ENCODE measurements at places on chromosomes 11 and 22.

DNA sequence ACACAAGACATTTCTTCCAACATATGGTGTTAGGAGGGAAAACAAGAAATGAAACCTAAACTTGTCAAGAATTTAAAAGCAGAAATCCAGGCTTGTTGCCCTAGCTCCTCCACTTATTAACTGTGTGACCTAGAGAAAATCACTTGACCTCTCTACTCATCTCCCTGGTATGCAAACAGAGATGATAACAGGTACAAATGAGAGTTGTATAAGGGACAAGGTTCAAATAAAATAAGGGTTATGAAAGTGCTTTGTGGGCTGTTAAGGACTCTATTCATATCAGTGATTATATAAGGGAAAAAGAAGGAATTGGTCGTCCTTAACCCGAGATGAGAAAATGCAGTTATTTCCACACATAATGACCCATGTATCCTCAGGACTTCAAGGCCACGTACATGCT, 372.7 kb upstream of the TENM4 start:
- DNase-seq = no peak

- DNase-seq = no peak
Measured at GRCh38 chr11:21470521-21470920, 722.4 kb upstream of the ANO5 start.

- no peak for DNase-seq
Measured at GRCh38 chr22:49525801-49526535, 301.7 kb downstream of the BRD1 start.

GRCh38 chr11:65488273-65489034, 10.4 kb upstream of the MALAT1 start:
- DNase-seq = peak; percentile 81

DNA sequence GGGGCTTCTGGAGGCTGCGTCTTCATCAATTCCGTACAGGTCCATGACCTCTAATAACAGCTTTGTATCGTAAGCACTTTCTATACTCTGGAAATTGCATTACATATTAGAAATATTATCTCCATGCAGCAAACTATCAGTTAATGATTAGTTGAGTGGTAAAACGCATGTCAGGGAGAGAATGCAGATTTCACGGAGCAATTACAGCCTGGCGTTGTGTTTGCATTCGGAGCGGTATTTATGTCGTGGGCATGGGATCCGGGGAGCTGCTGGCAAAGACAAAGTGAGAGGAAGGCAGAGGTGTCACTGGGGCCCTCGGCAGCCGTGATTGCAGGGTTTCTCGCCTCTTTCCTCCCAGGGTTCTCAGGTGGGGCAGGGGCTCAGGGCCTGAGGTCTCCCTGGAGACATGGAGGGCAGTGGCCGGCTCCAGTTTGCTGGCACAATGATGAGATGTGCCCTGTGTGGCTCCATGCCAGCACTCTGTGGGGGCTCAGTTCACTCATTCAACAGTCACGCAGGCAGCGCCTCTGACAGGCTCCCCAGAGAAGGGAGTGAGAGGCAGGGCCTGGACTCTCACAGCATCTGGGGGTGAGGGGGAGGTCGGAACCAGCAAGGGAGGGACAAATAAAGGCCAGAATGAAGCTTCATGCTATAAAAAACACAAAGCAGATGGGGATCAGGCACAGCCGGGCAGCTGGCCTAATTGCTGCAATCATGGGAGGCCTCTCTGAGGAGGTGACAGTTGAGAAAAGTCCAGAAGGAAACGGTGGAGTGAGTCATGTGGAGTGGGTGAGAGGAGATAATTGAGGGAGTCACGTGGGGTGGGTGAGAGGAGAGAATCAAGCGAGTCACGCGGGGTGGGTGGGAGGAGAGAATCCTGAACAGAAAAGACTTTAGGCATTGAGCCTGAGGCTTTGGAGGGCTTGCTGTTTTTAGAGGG, 1002.7 kb downstream of the BRD1 start:
- peak; percentile 13 for DNase-seq

GRCh38 chr22:41949297-41949965, 2.5 kb upstream of the CENPM start:
- no peak for DNase-seq

DNA sequence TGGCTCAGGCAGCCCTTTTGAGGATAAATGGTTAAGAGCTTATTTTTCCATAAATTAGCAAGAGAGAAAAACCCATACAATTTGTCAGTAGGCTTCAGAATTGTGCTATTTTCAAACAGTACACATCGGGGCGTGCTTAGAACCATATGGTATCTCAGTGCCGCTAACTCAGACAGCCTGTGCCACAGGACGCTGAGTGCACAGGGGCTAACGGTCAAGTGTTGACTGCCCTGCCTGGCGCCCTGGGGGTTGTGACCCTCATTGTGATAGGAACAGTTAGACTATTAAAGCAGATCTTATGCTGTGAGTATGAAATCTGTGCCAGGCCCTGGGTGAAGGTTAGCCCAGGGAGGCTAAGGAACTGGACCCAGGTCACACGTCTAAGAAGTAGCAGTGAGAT, 1519.7 kb downstream of the BRD1 start:
- DNase-seq = no peak

DNA sequence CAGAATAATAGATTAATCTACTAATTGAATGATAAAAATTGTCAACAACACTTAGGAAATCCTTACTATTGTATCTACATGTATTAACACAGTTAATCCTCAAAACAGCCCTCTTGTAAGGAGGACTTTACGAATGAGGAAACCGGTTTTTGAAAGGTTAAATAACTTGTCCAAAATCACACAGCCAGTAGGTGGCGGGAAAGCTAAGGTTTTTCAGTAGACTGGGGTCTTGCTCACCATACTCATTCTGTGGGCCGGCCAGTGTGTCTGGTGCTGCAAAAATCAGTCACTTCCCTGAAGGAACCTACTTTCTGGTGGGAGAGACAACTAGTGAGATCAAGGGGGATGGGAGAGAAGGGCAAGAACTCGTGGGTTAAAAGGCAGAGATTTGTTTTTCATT, 3.8 kb downstream of the DCPS start:
- DNase-seq = peak; percentile 62

GRCh38 chr11:117782101-117782500, 14.9 kb downstream of the DSCAML1 start:
- DNase-seq = no peak

- no peak for DNase-seq
Measured at GRCh38 chr11:86621854-86622253, 50.6 kb downstream of the ME3 start.

DNA sequence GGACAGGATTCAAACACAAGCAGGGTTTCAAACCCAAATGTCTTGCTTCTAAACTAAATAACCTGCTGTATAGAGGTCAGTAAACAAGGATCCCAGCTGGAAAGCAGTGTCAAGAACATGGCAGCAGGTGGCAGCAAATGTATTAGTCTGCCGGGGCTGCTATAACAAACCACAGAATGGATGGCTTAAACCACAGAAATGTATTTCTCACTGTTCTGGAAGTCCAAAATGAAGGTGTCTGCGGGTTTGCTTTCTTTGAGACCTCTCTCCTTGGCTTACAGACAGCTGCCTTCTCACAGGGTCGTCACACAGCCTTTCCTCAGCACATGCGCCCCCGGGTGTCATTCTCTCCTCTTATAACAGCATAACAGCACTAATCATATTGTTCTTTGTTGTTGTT, 65.1 kb upstream of the LRRC55 start:
- DNase-seq = peak; percentile 68

DNA sequence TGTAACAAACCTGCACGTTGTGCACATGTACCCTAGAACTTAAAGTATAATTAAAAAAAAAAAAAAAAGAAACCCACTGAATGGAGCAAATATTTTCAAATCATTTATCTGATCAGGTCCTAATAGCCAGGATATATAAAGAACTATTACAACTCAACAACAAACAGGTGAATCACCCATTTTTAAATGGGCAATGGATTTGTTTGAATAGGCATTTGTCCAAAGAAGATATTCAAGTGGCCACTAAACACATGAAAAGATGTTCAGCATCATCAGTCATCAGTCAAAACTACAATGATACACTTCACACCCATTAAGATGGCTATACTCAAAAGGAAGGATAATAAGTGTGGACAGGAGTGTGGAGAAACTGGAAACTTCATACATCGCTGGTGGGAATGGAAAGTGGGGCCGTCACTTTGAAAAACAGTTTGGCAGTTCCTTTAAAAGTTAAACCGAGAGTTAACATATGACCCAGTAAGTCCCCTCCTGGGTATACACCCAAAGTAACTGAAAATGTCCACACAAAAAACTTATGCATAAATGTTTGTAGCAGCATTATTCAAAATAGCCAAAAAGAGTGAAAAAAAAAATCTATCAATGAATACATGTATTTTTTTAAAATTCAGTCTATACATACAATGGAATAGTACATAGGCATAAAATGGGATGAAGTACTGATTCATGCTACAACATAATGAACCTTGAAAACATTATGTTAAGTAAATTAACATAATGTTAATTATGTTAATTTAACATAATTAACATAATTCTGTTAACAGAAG, 53.1 kb downstream of the ARRB1 start:
- no peak for DNase-seq

GRCh38 chr11:72471005-72471898, 36.9 kb upstream of the CLPB start:
- DNase-seq = peak; percentile 84

DNA sequence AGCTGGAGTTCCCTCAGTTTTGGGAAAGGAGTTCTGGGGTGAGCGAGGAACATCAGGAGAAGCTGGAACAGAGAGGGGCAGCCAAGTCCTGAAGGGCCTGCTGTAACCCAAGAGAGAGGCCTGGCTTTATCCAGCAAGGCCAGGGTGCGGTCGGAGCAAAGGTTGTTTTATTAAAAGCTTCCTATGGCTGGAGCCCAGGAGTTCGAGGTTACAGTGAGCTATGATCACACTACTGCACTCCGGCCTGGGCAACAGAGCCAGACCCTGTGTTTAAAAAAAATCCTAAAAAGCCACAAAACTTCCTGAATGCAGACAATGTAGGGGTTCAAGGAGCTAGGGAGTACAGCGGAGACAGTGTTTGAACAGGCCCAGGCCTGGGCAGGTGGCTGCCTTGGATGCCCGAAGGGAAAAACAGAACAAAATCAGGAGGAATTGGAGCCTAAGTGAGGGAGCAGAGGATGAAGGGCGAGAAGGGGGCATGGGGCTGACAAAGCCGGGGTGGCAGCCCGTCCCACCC, 22.2 kb upstream of the MALAT1 start:
- DNase-seq = no peak

DNA sequence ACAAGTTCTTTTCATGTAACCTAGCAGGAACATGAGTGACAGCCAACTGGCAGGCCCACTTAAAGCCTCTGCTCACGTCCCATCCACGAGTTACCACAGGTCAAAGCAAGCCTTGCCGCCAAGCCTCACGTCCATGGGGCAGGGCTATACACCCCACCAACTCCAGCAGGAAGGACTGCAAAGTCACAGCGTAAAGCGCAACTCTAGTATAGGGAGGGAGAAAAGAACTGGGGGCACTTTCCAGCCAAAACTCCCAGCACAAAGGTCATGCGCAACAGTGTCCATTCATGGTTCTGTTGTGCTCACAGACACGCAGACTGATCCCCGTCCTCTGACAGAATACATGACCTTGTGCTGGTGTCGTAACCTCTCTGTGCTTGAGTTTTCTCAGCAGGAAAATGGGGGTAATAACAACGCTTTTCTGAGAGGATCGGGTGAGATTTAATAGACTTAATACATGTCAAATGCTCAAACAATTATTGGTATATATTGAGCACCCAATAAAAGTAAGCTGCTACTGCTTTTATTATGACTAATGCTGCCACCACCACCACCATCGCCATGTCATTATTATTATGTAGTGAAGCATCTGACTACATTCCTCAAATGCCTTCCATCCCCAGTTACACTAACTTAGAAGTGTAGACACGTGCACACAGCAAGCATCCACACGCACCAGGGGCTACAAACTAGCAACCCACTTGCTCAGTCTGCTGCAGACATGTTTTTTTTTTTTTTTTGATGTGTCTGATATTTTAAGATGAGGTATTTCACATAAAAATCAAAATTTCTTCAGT, 104.4 kb upstream of the PARVA start:
- peak; percentile 75 for DNase-seq

GRCh38 chr22:20243537-20244249, 24.4 kb downstream of the RTN4R start:
- DNase-seq = peak; percentile 79

DNA sequence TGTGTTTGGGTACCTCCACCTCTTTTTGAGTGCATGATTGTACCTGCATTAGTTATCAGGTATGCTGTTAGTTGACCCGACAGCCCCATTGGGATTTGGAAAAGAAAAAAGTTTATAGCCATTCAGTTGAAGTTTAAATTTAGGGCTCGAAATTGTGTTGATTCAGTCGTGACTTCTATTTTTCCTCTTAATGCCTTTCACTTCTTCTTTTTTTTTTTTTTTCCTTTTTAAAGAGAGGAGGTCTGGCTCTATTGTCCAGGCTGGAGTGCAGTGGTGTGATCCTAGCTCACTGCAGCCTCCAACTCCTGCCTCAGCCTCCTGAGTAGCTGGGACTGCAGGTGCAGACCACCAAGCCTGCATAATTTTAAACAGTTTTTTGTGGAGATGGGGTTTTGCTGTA, 2.3 kb downstream of the STT3A start:
- no peak for DNase-seq

GRCh38 chr11:16299884-16300782, 56.2 kb downstream of the SOX6 start:
- no peak for DNase-seq

DNA sequence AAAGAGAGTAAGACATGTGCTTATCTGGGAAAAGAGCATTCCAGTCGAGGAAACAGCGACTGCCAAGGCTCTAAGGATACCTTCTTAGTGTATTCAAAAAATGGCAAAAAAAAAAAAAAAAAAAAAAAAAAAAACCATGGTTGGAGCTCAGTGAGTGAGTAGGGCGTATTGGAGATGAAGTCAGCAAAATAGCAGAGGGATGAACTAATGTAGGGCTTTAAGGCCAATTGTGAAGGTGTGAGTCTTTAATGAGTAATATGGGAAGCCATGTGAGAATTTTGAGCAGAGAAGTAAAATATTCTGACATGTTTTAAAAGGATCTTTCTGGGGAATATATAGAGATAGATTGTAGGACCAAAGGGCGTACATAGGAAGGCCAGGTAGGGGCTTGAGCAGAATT, 498.6 kb upstream of the ISX start:
- no peak for DNase-seq

DNA sequence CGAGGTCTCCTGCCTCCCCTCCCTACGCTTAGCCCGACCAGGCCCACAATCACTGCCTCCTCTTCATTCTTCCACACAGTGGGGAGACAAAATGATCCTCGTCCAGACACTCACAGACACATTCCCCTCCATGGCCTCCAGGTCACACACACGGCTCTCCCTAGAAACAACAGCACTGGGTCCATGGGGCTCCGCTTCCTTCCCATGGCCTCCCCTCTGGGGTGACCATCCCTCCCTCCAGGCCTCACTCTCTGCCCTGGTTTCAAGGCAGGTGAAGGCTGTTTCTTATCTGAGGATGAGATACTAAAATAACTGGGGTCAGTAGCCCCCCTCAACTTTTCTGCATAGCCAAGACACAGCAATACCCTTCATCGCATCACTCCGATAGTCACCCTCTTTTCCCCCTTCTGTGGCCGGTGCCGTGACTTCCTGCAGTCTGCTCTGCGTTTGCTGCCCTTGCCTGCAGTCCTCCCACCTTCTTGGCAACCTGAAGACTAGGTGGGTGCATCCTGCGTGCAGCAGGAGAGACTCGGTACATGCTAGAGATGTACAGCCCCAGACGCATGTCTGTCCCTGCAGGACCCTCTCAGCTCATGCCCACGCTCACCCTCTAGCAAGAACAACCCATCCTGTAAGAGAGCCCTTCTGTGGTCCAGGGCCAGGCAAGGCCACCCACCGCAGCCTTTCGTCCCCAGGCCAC, 55.8 kb downstream of the CD6 start:
- no peak for DNase-seq

- DNase-seq = peak; percentile 73
Measured at GRCh38 chr11:47991266-47991830, 11.0 kb downstream of the PTPRJ start.
